Stimulated activated CD4-positive, alpha-beta T cell treated with anti-CD3 and anti-CD28 coated beads, TNF-alpha, amount 100 ng/mL, for 48 hours (primary cell): ENCODE measurements at places on chromosomes 3 and 15.

GRCh38 chr15:90863987-90864386 lies 4.4 kb upstream of the FURIN start:
- no peak for DNase-seq

DNA sequence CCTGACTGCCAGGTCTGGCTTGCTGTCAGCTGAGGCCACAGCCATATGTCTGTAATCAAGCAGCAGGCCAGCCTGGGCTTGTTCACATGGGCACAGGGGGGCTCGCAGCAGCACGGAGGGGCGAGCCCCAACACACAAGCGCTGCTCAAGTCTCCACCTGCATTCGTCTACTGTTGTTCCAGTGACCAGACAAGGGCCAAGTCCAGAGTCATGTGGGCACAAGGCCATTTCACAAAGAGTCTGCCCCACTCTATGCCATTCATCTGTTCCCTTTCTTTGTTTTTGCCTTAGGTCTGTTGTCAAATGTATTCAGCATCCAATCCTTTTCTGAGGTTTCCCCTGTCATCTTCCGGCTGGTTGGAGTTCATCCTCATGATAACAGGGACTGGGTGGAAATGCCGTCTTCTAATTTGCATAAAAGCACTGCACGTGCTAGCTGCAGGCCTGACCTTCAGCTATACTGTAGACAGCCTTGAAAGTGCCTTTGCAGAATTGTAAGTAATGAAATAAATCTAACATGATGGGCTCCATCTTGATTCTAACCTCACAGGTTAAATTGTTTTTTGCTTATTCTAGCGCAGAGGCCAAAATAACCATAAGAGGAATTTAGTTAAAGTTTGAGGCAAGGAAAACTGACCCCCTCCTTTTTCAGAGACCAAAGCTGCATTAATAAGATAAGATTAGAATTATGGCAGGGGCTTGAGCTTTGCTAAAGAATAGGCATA lies 28.6 kb upstream of the KBTBD12 start:
- no peak for DNase-seq

DNA sequence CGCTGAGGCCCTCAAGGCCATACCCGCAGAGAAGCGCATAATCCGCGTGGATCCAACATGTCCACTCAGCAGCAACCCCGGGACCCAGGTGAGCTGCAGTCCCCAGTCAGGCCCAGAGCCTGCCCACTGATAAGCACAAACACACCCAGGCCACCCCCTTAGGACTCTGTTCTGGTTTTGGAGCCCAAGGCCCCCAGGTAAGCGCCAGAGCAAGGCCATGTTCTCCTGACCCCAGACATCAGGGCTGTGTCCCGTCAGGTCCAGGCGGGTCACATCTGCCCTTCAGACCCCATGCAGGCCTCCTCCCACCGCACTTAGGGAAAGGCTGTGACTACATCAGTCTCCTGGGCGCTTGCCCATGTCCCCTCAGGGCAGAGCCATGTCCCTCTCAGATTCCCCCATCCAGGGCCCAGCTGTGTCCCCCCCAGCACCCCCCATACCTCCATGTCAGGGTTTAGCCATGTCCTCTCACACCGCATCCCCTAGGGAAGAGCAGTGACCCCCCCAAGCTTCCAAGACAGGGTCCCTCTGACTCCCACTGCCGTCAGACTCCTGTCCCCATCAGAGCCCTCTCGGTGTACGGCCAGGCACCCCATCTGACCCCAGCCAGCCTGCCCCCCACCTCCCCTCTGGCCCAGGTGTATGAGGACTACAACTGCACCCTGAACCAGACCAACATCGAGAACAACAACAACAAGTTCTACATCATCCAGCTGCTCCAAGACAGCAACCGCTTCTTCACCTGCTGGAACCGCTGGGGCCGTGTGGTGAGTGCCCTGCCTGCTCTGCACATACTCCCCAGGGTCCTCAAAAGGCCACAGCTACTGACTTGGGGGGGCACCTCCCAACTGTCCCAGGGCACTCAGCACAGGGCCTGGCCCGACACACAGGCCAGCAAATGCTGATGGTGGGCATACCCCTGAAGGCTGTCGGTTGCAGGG lies 1.6 kb downstream of the PARP3 start:
- DNase-seq: no peak

GRCh38 chr15:34609102-34610057 lies 25.9 kb upstream of the GOLGA8B start:
- DNase-seq: no peak

DNA sequence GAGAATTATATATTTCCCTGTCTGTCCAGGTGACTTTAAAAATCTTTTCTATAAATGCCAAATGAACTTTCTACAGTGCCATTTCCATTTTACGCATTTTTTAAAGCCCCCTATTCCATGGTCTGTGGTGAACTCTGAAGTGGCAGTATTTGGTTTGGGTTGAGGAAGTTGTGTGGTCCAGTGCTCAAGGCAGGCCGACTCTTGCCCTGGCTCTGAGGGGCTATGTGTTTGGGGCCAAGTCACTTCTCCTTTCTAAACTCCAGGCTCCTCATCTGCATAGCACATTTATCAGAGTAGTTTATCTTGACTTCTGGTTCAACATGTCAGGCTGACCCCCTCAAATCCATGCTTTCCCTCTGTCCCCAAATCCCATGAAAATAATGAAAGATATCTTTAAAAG lies 14.1 kb downstream of the TTC21A start:
- DNase-seq: no peak

DNA sequence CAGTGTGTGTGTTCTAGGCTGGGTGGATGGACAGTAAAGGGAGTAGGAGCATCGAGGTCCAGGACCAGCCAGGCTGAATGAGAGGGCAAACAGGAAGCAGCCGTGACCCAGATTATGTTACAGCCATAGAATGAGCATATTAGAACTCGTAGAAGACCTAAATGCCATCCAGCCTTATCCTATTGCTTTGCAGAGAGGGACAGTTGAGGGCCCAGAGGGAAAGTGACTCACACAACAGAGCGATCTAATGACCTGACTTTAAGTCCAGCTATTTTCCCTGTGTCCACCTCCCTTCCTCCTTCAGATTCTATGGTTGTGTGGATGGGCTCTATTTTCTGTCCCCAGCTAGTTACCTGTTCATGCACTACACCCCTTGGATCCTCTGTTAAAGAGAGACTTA lies 634.1 kb upstream of the TBL1XR1 start:
- no peak for DNase-seq
